ENCODE measurements at places on chromosomes 16 and 17.

GRCh38 chr16:23435500-23435899 lies 17.5 kb downstream of the COG7 start:
- peak; percentile 69 for DNase-seq

DNA sequence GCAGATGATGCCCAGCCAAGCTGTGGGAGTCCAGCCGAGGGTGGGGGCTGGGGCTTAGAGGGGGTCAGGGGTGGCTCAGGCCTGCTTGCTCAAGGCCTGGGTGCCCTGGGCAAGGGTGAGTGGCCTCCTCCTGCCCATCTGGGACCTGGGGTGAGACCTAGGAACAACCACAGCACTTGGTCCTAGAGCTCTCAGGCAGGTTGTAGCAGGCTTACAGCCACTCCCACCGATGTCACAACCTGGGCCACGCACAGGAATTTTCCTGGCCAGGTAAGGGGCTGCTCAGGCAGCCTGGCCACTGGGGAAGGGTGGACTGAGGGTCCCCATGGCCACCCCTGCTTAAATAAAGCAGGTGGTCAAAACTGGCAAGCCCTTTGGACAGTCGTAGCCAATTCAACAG lies 6.3 kb upstream of the SREBF1 start:
- no peak for DNase-seq

GRCh38 chr16:14672403-14672971 lies 21.6 kb downstream of the PLA2G10 start:
- no peak for DNase-seq

DNA sequence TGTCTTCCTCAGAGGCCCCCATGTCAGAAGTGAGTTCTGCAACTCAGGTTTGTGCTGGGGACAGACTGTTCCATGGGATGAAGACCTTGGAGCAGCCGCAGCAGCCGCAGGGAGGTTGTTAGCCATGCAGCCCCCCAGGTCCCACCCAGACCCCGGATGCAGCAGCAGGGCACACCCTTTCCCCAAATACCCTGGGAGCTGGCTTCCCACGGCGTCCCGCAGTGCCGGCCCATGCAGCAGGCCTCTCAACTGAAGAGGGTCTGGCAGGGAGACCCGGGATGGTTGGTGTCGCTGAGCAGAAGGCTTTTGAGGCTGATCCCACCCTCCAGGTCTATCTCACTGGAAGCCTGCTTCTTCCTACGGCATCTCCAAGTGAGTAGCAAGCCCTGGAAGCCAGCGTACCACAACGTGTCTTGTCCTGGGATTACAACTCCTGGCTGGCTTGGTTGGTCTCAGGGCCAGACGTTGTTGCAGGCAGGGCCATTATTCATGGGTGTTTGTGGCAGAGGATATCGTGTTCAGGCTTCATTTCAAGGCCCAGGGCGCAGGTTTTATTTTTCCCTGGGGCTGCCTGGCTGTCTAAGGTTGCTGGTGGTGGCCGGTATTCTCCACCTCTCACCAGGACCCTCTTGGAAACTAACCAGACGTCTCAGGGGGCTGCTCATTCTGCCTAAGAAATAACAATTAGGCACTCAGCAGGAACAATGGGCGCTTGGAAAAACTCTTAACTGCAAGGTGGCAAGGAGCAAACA lies 223.2 kb downstream of the C16orf95 start:
- DNase-seq = no peak

GRCh38 chr17:3873862-3874261 lies 19.0 kb downstream of the CAMKK1 start:
- DNase-seq = no peak

DNA sequence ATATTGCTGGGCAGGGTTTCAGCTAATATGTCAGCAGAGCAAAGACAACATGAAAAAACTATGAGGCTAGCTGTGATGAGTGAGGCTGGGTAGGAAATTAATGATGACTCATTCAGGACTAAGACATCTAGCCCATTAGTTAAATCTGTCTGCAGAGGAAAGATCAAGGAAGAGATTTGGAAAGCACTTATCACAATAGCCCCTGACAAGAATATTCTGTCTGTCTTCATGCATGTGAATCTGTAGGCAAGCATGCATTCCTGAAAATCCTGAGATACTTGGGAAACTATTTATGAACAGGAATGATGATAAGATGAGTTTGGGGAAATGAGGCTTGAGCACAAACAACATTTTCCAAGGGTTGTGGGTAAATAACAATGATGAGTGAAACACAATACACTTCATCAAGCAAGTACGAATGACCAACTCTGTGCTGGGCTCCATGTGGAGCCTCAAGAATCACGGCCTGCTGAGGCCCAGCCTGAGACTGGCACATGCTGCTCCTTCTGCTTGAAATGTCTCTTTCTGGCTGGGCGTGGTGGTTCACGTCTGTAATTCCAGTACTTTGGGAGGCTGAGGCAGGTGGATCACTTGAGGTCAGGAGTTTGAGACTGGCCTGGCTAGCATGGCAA lies 96.5 kb upstream of the ASIC2 start:
- DNase-seq = no peak

DNA sequence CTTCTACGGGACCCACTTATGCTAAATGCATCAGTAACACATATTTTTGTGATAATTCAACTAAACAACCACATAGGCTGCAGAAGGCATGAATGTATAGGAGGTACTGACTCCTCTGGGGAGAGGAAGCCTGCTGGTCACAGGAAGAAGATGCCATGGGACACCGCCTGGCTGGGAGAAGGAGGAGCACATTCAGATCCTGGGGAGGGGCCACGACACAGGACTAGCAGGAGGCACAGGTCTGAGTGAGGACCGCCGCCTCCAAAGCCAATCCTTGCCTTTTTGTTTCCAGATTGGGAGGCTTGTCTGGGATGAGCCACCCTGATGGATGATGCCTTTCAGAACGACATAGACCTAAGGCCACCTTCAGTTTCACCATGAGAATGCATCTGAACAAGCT lies 34.6 kb downstream of the MBTPS1 start:
- no peak for DNase-seq

GRCh38 chr17:73533781-73534180 lies 110.5 kb downstream of the SDK2 start:
- DNase-seq = no peak

GRCh38 chr16:1174477-1175357 lies 21.8 kb downstream of the CACNA1H start:
- no peak for DNase-seq

DNA sequence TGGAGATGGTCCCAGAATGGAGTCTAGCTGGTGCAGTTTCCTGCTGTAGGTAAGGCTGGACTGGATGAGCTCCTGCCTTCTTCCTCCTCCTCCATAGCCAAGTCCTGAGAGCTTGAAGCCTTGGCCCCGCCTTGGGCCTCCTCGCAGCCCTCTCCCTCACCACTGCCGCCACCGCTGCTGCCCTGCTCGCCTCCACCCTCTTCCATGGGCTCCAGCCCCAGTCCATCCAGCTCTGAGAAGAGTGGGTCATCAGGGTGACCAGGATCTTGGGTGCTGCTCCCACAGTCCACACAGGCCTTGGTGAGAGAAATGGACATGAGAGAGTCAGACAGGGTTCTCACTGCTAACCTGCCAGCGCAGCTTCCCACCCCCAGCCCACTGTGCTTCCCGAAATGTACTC lies 11.2 kb downstream of the PER1 start:
- no peak for DNase-seq

- no peak for DNase-seq
Observed at GRCh38 chr17:9309216-9309615, 266.4 kb downstream of the STX8 start.

DNA sequence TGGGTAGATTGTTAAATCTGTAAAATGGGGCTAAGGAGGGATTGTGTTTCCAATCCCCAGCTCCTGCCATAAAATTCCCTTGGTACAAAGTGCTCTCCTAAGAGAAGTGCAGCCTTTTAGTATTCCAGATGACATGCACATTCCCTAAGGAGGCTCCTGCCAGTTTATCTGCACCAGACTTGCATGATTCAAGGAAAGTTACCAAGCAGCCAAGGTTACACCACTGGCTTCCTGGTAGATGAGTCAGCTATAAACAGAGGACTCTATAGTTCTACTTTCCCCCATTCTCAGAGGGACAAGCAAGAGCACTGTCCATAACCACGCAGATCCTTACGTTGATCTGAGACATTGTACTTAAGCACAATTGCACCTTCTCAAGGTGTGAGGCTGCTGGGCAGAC lies 1.9 kb downstream of the CALB2 start:
- DNase-seq = no peak

GRCh38 chr17:30316736-30317135 lies 17.1 kb downstream of the TMIGD1 start:
- no peak for DNase-seq

- no peak for DNase-seq
Observed at GRCh38 chr17:56480501-56480900, 113.0 kb upstream of the NOG start.

- no peak for DNase-seq
Observed at GRCh38 chr17:57201481-57201880, 54.8 kb upstream of the MSI2 start.

DNA sequence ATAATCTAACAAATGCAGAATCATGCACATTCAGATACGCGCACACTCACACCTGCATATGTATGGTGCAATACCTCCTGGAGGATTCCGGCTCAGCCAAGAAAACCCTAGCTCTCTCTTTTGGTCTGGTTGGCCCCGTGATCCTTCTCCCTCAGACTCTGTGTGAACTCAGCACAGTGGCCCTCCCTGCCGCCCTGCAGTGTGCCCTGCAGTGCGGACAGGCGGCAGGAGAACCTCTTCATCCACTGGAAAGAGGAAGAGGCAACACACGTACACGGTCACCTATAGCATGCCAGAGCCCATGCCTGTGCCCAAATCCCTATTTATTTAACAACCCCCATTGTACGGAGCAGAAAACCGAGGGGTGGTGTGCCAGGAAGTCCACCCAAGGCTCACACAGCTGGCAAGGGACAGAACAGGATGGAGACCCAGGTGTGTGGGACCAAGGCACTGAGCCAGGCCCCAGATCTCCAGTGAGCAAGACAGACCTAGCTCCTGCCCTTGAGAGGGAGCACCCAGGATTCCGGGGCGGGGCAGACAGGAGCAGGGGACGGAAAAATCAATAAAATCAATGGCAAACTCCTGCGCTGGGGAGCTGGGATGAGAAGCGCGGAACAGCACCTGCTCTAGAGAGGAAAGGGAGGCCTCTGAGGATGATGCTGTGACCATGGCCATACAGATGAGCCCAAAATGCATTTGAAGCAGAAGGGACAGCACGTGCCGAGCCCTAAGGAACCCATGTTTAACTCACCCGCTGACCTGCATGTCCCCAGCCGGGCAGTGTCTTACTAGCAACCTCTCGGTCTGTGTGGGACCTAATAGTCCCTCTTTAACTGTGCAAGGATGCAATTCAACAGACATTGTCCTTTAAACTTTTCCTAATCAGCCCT lies 54.7 kb upstream of the CIBAR2 start:
- no peak for DNase-seq

GRCh38 chr17:74379495-74380085 lies 12.3 kb downstream of the GPR142 start:
- DNase-seq = peak; percentile 100

DNA sequence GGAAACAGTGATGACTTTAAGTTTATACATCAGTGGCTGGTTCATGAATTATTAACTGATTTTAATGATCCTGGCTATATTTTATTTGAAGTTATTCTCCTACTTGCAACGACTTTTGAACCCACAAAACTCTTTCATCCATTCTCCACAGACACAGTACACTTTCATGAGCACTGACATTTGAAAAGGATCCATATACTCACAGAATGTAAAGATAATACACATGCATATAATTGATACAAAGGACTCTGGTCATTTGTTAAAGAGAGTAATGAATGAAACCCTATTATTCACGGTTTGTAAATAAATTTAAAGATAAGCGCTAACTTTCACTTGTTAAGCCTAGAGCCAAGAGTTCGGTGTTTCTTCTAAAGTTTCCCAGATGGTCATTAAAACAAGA lies 3.3 kb downstream of the TOX3 start:
- no peak for DNase-seq

DNA sequence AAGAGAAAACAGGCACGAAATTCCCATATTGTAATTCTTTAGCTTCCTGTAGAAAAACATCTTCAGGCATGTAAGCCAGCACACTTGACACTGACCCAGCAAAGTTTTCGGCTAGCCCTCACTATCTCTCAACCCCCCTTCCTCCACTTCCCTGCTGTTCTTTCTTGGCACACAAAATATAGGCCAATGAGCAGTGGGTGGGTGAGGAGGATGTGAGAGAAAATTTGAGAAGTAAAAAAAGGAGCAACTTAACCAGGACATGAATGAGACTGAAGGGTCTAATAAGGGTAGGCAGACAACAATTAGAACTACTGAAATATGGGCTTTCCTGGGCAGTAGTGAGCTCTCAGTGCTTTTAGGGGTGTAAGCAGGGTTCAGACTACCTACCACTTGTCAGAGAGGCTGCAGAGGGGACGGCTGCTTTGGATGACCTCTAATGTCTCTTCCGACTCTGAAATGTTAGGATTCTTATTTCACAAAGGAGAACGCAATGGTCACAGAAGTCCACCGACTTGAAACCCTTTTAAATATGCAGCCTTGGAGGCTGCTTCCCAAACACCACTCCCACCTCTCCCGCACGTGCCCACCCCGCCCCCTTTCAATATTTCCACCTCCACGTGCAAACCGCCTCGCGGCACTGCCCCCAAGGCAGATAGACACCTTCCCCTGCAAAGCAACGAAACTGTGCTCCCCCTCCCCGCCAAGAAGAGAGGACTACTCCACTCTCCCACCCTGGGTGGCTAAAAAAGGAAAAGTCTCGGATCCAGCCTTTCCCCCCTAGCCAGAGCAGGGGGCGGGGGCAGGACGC lies 889 bp downstream of the MBTD1 start:
- no peak for DNase-seq

GRCh38 chr16:68144008-68144407 lies 58.8 kb downstream of the NFATC3 start:
- DNase-seq = no peak

DNA sequence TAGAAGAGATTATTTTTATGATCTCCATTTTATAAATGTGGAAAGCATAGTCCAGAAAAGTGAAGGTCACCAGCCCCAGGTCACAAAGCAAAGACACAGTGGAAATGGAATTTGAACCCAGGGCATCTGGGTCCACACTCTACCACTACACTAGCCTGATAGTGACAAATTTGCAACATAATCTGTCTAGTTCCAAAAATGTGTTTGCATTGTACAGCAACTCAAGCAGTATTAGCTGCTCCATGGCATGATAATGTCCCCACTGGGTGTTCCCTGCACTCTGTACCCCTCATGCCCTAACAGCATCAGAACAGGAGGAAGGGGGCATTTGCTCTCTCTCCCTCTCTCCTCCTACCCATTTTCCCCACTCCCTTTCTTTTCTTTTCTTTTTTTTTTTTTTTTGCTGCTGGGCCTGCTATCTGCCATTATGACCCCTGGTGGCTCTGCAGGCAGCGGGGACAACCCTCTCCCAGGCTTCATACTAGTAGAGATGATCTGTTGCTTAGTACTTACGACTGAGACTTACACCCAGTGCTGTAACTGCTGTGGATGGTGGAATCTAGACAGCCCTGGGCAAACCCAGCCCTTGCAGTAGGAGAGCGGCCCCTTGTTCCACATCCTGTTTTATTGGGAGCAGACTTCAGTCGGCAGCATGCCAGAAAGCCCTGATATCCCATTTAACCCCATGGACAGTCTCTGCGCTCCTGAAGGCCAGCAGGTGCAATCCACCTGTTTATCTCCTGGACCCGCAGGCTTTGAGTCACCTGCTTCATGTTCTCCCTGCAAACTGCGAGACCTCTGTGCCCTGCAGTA lies 306.3 kb downstream of the SOX9 start:
- no peak for DNase-seq
